ENCODE measurements at places on chromosomes 6 and 20.

DNA sequence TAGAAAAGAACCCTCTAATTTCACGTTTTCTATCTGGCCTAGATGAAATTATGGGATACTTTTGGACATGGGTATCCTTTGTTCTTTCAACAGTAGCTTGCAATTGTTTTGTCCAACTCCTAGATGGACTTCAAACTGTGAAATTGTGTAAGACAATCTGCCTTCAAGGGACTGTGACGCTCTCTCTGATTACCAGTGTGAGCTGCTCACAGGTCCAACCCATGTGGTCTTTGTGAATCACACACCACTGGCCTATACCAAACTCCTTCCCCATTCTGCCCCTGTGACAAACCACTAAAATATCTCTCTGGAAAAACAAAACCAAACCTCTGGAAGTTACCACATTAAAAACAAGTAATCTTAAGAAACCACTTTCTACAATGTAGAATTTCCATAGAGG, 59.5 kb downstream of the NINL start:
- no peak for DNase-seq

DNA sequence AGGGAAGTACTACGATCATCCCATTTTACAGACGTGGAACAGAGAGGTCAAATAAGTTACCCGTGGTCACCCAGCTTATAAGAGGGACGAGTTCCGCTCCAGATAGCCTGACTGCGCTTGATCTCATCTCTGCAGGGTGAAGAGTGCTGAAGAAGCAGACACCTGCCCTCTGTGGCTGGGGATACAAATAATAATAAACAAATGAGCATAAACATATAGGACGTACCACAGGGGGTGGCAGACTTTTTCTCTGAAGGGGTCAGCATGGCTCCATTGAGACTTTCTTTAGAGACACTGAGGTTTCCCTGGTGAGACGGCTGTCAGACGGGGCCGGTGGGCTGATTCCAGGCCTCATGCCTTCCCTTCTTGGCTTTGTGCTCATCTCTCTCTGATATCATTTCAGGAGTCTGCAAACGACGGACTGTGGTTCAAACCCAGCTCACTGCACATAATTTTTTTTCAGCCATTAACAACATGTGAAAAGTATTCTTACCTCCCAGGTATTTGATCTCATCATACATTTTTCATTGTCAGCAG, 47.1 kb downstream of the IRF4 start:
- DNase-seq, result no peak

DNA sequence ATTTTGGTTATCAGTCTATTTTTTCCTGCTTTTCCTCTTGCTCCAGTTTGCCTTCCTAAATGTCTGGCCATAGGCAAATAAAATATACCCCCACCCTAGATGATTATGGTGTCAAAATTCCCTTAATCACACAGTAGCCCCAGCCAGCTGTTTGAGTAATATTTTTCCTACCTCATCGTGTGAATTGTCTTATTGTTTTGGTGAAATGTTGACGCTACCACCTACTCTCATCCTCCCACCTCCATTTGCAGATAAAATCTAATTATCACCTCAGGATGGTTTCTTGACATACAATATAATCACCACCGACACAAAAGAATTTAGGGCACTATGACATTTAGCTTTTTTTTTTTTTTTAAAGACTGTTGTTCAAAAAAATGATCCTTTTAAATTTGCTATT, 44.1 kb upstream of the FUCA2 start:
- DNase-seq, result no peak

DNA sequence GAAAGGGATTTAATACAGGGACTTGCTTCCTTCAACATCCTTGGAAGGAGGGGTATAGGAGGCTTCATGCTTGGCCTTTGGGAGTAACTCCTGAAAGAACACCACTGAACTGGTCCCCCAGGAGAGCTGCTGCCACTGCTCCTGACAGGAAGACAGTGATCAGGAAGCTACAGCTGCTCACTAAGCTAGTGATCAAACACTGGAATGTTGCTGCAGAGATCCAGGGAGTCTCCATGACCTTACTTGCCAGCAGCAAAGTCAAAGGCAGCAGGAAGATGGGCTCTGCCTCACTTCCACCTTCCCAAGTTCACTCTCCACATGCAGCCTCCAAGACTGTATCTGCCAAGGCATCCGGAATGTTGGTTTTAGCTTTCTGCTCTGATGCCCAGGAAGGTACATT, 31.8 kb downstream of the PIM1 start:
- DNase-seq, result no peak

- no peak for DNase-seq
These were observed 46.6 kb downstream of the HDAC2 start for GRCh38 chr6:113924312-113924723.

- DNase-seq, result peak; percentile 11
These were observed 59.9 kb downstream of the MACROD2 start for GRCh38 chr20:14055127-14055742.

DNA sequence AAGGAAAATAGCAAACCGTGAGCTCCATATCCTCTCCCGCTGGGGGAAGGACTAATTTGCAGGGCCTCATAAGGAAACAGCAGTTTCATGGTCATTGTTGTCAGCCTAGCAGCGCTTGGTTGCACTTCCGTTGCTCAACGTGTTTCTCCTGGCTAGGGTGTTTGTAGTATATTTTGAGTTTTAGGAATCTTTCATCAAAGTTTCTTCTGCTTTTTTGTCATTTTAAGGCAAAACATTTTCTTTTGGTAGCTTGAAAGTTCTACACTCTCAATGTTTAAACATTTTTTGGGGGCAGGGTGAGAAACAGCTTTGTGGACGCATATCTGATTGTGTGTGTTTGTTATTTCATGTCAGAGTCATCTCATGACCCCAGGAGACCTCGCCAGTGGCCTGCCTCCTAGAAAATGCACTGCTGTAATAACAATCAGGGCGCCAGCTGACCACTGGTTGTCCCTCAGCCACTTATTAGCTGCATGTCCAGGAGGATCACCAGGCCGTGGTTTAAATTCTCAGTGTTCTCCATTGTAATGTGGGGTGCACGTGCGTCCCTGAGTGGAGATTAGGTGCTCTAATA, 20.6 kb downstream of the JARID2 start:
- no peak for DNase-seq

DNA sequence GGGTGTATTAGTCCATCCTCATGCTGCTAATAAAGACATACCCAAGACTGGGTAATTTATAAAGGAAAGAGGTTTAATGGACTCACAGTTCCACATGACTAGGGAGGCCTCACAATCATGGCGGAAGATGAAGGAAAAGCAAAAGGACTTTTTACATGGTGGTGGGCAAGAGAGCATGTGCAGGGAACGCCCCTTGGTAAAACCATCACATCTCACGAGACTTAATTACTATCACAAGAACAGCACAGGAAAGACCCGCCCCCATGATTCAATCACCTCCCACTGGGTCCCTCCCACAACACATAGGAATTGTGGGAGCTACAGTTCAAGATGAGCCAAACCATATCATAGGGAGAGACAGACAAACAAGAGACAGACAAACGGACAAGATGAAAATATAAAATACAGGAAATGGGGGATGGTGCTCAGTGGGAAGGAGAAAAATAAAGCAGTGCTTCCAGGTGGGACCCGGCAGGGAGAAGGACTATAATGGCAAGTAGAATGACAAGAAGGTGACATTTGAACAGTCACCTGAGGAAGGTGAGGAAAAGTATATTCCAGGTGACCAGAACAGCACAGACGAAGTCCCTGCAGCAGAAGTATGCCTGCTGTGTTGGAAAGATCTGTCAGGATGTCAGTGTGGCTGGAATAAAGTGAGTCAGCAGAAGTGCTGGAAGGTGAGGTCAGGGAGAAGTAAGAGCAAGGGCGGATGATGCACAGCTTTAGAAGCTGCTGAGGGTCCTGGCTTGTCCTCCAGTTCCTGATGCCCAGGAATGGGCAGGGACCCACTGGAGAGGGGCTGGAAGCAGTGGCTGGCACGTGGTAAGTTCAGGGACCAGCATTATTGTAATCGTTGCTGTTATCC, 61.1 kb downstream of the SLC2A10 start:
- no peak for DNase-seq

GRCh38 chr20:21510414-21511384, 3.2 kb downstream of the NKX2-2 start:
- DNase-seq, result no peak

GRCh38 chr6:128519931-128520435, 416 bp downstream of the PTPRK start:
- DNase-seq, result peak; percentile 47

GRCh38 chr6:41306187-41306854, 19.8 kb upstream of the TREM1 start:
- DNase-seq, result peak; percentile 16

GRCh38 chr20:59448851-59449444, 148.5 kb downstream of the EDN3 start:
- no peak for DNase-seq

- no peak for DNase-seq
These were observed 115.2 kb downstream of the PRND start for GRCh38 chr20:4836935-4837334.

- no peak for DNase-seq
These were observed 317.1 kb downstream of the ESR1 start for GRCh38 chr6:152124429-152125074.

DNA sequence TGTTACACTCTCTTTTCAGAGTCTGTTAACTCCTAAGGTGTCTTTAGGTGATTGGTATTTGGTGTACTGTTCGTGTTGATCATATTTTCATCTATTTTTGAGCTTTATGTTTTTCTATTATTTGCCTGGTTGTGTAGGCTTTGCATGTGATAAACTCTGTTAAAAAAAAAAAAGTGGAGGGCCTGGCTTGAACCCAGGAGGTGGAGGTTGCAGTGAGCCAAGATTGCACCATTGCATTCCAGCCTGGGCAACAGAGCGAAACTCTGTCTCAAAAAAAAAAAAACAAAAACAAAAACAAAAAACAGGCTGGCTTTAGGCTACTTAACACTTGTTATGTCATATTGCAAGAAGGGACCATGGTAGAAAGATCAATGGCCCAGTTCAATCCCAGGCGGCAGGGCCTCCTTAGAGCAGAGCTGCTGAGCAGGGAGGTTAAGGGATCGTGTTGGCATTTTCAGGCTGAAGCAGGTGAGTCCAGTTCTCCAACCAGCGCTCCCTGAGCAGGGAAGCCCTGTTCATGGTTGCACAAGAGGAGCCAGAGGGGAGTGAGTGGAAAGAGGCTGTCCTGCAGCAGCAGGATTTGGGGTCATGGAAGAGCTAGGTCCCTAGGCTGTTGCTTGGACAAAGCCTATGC, 8.5 kb downstream of the PYGB start:
- DNase-seq, result no peak

DNA sequence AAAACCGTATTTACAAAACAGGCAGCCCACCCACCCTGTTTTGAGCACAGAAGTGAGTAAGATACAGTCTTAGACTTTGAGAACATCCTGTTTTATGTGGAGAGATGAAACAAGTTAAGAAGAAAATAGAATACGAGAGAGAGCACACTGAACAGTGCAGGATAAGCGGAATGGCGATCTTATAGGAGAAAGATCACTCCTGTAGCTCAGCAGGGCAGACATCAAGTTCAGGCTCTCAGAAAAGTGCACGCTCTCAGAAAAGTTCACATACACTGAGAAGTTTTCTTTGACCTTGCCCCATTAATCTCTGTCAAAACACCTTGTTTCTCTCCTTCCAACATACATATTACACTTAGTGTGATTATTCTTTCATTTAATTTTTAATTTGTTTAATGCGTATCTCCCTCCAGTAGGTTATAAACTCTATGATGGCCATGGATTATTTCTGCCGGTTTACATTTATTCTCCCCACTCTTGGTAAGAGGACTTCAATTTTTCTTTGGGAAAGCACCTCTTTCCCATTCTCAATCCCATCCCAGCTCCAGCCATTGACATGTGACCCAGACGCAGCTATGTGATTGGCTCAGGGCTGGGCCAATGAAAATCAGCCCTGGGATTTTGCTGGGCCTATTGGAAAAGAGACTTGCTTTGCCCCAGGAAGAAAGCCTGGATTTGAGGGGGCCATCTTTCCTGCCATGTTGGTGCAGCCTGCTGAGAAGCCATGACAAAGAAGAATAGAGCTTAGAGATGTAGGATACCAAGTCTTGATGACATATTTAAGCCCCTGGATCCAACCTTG, 16.2 kb downstream of the KCNB1 start:
- DNase-seq, result no peak

DNA sequence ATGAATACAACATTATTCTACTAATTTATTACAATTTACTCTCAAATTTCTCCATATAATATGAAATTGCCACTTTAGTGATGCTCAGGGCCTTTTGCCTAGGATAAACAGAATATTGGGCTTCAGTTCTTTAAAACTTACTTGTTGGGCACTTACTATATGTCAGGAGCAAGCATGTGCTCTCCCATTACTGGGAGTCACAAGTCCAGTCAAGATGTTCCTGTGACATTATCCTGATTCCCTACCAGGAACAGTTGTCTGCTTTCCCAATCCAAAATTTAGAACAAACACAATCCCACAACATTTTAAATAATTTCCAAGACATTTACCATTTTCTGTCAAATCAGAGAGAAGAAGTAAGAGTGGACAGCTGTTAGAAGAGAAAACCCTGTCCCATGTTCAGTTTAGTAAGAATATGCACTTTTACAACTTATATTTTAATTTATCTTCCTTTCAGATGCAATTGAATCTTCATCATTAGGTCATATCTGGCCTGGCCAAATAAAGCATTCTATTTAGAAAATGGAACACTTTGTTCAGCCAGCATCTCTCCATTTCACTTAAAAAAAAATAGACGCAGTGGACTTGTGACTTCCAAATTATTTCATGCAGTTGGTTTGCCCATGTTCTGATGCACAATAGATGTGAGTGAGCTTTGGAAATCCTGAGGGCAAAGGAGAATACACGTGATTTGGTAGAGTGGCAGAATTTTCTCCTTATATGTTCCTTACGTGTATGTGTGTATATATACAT, 159.8 kb downstream of the CLIC5 start:
- DNase-seq, result no peak

All from NCI-H2107 (cell line).